Activated CD4-positive, alpha-beta T cell treated with anti-CD3 and anti-CD28 coated beads for 4 hours (primary cell): ENCODE measurements at places on chromosomes 1 and 21.

DNA sequence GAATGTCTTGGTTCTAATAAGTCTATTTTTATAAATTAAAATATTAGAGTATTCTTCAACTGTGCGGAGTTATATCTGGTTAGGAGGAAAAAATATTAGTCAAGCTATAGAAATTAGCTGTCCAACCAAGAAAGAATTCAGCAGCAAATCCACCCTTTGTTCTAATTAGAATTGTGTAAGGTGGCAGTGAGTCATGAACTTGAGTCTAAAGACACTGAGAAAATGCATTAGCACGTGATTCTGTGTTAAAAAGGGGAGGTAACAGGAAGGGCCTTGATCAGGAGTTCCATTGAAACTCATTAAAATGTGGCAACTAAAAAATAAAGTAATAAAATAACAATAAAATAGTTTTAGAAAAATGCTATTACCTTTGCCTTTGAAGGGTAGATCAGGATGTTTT, 398.2 kb upstream of the RGS18 start:
- no peak for DNase-seq

DNA sequence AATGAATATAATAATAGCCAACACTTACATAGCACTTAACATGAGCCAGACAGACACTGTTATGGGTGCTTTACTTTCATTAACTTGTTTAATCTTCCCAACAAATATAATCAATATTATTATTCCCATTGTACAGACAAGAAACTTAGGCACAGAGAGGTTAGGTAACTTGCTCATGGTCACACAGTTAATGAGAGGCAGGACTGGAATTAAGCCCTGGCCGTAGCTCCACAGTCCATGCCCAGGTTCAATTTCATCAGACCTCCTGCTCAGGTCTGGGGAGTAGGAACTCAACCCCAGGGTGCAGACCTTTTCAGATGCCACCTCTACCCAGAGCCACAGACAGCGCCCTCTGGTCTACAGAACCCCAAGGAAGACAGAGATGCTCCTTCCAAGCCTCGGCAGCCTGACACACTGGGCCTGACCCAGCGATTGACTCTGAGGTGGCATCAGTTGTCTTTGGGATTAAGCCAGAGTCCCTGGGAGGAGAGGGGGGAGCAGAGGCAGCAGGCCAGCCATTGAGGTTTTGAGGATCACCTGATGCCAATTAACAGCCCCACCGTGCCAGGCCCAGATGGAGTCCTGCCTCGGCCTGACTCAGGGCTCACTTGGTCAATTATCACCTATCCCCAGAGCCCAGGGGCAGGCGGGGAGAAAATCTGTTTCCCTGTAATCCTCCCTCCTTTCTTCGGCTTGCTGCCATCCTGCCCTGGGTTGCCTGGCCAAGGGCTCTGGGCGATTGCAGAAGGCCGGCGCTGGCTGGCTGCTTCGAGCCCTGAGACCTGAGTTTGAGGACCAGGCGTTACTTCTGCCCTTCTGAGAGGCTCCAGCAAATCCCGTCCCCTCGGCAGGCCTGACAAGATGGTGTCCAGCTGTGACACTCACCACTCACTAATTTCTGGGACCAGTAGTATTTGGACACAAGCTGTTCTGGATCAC, 116.7 kb downstream of the LACTBL1 start:
- no peak for DNase-seq

DNA sequence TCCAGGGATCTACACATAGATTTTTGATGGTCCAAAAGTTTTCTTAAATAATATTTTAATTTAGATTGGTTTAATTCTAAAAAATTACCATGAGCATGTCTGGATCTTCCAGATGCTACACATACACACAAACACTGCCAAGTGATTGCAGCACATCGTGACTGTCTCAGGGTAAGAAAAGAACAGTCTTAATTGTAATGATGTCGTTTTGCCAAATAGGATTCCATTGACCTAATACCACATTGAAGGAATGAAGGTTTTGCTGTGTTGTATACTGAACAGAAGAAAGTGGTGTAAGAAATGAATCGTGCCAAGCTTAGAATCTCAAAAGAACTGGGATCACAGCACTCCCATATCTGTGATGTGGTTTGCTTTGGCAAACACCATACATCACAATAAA, 633.3 kb upstream of the CAMK1G start:
- DNase-seq, result no peak

- DNase-seq, result no peak
Observed at GRCh38 chr1:41640756-41641474, 156.4 kb upstream of the EDN2 start.

DNA sequence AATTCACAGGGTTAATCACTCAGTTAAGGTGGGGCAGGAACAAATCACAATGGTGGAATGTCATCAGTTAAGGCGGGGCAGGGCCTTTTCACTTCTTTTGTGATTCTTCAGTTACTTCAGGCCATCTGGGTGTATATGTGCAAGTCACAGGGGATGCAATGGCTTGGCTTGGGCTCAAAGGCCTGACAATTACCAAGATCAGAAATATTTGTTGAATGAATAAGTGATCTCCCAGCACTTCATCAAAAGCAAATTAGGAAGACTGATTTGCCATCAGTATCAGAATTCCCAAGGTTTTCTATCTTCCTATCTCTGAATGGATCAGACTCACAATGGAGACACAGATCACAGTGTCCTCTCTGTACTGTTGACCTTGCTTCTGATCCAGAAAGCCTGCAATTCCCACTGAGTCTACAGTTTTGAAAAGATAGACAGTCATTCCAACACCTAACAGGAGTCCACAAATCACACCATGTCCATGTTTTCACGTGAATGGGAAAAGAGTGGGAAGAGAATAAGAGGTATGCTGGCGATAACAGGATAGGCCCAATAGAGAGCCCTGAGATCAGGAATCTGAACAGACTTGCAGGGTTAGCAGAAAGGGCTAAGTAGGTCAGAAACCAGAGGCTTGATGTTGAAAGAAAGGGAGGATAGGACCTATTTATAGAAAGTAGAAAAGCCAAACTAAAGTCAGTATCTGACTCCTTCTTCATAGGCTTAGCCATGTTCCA, 75.3 kb downstream of the KCNK1 start:
- DNase-seq, result no peak

- DNase-seq, result no peak
Observed at GRCh38 chr1:221881805-221882581, 140.1 kb upstream of the DUSP10 start.
